ENCODE measurements at places on chromosomes 4 and X.

DNA sequence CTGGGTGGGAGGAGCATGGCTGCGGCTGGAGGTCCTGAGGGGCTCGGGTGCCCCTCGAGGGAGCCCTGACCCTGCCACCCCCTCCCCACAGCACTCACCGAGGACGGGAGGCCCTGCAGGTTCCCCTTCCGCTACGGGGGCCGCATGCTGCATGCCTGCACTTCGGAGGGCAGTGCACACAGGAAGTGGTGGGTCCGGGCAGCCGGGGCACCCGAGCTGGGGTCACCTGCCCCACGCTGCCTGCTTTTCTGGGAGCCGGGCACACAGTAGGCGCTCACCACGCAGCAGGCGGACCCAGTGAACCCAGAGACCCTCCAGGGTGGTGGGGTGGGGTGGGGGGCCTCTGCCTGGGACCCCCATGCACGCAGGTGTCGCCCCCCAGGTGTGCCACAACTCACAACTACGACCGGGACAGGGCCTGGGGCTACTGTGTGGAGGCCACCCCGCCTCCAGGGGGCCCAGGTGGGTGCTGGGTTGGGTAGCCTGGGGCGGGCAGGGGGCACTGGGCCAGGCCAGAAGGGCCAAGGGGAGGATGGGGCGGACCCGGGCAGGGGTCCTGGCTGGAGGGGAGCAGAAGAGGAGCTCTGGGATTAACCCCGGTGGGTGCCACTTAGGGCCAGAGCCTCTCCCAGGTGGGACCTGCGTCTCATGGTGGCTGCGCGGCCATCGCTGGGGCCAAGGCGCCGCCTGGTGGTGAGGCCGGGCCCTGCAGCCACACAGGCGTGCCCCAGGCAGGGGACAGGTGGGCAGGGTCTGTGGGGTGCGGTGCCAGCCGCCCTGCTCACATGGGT is 1.4 kb downstream of the HGFAC start:
- DNase-seq: peak; percentile 76

GRCh38 chr4:177505171-177505615 is 63.0 kb upstream of the AGA start:
- DNase-seq: no peak

GRCh38 chrX:42686706-42687105 is 91.3 kb downstream of the PPP1R2C start:
- no peak for DNase-seq

DNA sequence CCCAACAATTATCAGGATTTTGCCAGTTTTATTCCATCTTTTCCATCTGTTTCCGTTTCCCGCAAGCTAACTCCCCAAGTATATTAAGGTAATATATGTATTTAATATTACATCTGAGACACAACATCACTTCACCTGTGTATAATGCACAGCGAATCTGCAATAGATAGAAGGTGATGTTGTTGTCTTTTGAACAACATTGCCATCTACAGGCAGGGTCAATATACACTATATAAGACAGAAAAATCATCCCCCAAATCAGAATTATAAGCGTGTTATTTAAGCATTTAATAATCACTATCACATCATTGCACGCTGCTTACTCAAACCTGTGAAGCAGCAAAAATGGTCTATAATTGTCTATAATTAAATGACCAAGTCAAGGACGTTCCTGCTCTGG is 1115.5 kb downstream of the NLGN4X start:
- DNase-seq: no peak

DNA sequence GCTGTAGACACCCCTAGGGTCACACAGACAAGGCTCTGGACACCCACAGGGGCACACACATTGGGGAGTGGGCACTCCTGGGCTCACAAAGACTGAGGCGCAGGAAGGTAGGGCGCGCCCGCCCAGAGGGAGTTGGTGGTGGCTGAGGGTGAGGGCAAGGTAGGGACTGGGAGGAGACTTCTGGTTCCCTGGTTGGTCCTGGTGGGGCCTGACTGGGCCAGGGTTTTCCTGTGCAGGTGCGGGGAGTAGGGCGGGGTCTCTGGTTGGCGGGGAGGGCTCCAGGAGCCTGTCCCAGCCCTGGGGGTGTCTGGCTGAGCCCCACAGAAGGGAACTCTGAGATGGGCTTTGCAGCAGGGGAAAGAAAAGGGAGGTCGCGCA is 6.7 kb upstream of the WAS start:
- DNase-seq: peak; percentile 21

GRCh38 chr4:12723849-12724447 is 760.2 kb downstream of the RAB28 start:
- DNase-seq: no peak

DNA sequence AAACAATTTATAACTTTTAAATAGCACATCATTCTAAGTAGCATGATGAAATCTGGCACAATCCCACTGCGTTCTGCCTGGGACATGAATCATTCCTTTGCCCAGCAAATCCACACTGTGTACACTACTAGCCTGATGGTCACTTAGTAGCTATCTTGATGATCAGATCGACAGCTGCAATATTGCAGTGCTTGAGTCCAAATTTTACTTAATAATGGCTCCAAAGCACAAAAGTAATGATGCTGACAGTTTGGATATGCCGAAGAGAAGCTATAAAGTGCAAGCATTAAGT is 86.6 kb upstream of the NPNT start:
- no peak for DNase-seq

GRCh38 chr4:165294907-165295306 is 32.6 kb upstream of the MSMO1 start:
- DNase-seq: no peak

- DNase-seq: no peak
These were observed 304.2 kb downstream of the ARHGAP24 start for GRCh38 chr4:85779165-85779564.
